ENCODE measurements at places on chromosomes 5 and 9.
A peak's percentile ranks its signal among the peaks of the same experiment; 100 is the strongest.

DNA sequence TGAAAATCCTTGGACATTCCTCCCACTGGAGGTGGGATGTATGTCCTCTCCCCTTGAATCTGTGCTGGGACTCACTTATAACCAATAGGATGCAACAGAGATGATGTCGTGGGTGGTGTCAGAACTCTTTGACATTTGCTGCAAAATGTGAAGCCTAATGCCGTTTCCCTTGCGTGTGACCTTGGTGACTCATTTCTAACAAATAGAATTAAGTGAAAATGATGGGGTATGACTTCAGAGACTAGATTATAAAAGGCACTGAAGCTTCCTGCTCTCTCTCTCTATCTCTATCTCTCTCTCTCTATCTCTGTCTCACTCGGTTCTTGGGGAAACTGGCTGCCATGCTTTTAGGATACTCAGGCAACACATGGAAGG is 126.1 kb upstream of the STC2 start:
- peak; percentile 43 for DNase-seq

DNA sequence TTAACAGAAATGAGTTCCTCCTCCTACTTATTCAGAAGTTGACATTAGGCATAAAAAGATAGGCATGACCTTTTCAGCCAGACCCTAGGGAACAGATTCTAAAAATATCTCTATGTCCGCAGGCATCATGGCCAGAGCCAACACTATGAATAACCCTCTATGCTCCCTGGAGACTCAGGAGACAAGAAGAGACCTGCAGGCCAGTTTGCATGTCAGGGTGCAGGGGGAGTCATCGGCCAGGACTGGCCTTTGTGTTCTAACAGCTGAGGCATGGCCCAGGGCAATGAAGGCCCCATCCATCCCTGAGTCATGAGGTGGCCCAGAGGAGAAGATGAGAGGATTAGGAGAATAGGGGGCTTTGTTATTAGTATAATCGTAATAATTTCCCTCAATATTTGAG is 93.8 kb downstream of the TMEM215 start:
- no peak for DNase-seq

DNA sequence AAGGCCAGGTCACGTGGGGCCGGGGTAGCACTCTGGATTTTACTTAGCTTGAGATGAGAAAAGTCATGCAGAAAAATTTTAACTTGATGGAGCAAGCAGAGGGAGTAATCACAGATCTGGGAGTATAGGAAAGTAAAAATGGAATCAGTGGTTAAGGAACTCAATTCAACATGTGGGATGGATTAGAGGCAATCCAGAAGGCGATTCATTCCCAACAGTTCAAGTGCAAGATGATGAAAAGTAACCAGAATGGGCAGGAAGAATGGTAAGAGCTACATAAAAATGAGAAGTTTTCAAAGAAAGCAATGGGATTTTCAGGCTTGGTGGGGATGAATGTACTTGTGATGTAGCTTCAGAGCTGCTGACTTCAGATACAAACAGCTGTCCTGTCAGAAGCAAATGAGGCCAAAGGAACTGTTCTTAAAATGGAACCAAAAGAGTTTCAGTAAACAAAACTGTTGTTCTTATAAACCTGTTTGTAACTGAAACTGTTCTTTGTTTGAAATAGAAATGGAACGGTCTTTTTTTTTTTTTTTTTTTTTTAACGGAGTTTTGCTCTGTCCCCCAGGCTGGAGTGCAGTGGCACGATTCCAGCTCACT is 5.6 kb upstream of the SEC24A start:
- no peak for DNase-seq

DNA sequence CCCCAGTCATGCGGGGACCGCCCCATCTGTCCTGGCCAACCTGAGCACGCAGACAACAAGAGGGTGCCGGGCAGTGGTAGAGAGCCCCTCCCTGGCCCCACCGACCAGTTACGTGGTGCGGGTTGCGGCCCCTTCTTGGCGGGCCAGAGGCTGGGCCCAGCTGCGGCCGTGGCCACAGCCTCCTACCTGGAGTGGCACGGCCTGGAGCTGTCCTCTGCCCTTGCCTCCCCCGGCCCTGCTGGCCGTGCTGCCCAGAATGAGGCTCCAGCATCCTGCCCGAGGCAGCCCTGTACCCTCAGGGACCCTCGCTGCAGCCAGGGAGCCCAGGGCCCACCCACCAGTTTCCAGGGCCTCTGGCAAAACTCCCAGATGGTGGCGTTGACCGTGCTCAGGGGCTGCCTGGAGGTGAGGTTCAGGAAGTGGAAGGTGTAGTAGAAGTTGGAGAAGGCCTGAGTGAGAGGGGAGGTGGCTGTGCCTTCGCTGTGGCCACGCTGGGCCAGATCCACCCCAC is 5.7 kb downstream of the ENTPD8 start:
- no peak for DNase-seq

DNA sequence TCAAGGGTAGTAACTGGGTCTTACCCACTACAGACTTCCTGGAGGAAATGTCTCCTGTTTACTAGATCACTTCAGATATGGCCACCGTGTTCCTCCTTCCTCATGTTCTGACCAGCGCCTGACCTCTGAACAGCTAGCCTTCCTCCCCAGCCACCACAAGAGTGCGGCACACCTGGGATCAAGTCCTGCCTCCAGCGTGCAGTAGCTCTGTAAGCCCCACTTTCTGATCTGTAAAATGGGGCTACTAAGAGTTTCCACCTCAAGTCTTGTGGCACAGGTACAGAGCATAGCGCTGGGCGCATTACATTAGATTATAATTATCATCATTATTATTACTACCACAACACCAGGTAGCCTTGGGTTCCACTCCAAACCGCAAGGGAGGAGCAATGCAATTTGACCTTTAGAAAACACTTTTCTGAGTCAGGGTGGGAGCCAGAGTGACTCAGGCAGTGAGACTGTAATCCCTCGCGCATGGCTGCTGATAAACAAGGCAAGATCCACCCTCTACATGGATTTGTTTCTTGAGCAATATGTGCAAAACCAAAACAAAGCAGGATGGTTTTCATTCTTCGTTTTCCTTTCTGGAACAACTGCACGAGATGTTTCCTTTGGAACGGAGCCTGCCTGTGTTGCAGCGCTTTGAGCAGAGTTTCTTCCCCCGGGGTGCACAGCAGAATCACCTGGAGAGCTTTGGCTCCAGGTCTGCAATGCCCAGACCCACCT is 65.0 kb upstream of the ANGPTL2 start:
- DNase-seq: peak; percentile 94

DNA sequence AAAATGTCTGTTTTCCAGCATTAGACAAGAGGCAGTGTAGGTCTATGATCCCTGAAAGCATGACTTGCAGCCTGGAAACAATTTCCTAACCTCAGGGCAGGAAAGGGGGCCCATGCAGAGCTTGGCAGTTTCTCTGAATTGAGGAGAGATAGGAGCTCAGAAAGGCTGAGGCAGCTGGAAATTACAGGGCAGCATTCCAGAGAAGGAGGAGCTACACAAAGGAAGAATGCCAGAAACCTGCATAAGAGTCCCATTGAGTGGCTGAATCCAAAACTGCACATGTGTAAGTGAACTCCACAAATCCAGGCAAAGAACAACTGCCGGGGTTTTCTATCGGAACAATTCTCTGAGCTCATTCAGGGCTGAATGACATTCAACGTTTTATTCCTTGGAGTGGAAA is 346.8 kb downstream of the PIK3R1 start:
- no peak for DNase-seq

- DNase-seq: peak; percentile 59
Measured at GRCh38 chr9:86557063-86557766, 203.0 kb upstream of the TUT7 start.

DNA sequence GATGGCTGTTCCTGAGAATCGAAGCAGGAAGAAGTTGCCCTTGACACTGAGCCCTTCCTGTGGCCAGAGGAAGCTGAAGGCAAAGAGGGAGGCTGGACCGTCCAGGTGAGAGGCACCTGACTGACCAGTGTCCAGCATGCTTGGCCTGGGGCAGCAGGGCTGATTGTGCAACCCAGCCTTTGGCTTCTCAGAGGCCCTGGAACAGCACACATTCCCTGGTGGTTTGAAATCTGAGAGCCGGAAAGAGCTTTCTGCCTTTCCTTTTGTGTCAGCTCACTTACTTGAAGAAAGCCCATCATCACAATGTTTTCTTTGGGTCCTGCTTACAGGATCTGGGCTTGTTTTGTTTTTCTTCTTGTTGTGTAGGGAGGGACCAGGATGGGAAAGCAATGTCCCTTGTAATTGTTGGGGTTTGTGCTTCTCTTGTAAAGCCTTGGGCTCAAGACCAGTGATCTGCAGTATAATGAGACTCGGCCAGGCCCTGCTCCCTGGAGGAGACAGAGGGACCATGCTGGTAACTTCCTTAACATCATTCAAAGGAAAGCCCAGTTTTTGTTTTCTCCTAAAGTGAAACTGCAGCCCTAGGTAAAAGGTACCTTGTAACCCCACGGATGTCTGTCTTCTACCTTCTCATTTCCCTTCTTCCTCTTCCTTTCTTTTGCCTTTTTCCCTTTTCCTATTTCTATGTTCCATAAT is 213.7 kb downstream of the NXNL2 start:
- no peak for DNase-seq

- DNase-seq: peak; percentile 6
Measured at GRCh38 chr5:86837610-86838009, 219.9 kb downstream of the COX7C start.

DNA sequence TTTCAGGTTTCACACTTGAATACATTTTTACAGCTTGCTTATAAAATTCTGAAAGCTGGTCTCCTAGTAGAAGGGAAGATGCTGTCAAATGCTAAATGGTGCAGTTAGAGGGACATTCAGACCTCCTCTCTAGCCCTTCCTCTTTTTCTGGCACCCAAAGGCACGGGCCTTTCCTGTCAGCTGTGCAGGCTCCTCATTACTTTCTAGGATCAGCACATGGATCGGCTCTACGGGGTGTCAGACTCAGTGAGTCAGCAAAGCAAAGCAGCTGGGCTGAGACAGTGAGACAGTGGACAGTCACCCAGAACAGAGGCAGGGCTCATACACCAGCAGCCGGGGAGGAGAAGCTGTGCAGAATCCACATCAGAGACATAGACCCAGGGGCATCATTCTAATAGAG is 80.0 kb upstream of the TNC start:
- no peak for DNase-seq

GRCh38 chr5:148980731-148981130 is 82.1 kb downstream of the SH3TC2 start:
- no peak for DNase-seq

- DNase-seq: no peak
Measured at GRCh38 chr5:168295574-168296201, 4.2 kb downstream of the WWC1 start.

DNA sequence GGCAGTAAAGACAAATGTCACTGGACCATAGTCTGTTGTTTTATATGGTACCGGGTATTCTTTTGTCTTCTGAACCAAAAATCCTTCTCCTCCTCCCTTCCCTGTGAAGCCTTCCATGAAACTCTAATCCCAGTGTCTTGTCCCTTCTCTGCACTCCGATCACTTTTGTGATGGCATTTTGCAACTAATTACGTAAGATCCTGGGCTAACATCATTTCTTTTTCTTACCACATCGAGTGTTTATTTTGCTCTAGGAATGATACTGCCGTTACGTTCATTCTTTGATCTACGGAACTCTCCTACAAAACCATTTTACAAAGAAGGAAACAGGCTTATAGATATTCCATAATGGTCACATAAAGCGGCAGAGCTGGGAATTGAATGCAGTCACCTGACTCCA is 33.7 kb downstream of the SNX18 start:
- DNase-seq: no peak

GRCh38 chr9:92711146-92711545 is 41.2 kb upstream of the IPPK start:
- DNase-seq: no peak

DNA sequence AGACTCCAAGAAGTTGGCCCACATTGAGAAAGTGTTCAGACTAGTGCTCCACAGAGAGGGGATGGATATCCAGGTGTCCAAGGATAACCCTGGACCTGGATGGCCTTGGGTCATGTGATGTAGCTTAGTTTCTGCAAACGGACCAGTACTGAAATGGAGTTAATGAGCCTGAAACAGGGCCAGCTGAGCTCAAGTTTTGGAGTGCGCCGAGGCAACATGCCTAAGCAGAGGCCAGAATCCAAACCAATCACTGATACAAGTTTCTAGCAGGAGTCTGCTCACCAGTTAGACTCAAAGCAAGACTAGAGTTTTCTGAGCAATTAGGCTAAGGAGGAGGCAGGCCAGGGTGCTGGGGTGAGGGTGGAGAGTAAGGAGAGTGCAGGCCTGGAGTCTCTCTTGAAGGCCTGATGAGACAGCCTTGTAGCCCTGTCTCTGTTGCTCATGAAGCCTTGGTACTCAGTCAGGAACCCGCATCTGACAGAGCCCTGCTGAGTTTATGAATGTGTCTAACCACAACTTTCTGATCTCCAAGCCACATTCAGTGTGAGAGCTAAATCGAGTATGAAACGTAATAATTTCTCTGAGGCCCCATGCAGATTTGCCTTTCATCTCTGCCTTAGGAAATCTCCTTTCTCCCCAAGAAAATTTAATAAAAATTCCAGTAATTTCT is 68.9 kb upstream of the EQTN start:
- DNase-seq: no peak

DNA sequence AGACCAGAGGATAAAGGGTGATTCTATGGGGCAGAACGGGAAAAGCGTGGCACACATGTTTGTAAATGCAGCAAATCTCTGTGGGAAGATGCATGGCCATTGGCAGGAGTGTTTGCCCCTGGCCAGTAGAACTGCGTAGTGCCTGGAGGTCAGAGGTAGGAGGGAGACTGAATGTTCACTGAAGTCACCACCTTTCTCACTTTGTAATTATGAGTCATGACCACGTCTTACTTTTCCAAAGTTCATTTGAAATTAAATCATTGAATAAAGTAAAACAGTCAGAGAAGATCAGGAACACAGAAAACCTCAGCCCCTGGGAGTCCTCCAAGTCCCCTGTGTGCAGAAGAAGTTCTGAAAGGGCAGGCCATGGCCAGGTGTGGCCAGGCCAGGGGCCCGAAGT is 4.6 kb downstream of the PTGES start:
- no peak for DNase-seq

DNA sequence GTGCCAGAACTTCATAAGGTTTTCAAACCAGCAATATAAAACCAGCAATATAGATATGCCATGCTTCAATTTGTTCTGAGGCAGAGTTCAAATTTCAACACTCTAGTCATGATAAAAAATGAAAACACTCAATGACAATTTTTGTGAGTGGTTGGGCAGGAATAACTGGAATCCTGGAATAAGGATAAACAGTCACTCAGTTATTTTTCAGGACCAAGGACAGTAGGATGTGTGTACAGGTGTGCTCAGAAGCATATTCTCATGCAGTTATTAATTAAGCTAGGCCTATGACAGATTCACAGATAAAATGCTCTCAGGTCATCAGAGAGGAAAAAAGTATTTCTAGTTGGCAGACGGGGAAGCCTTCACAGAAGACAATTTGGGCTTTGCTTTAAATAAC is 117.3 kb upstream of the PPP2R2B start:
- no peak for DNase-seq

Measured in HS-5 (cell line).